ENCODE measurements at places on chromosomes 7 and 10.
A peak's percentile ranks its signal among the peaks of the same experiment; 100 is the strongest.

- no peak for DNase-seq
Measured at GRCh38 chr7:44765579-44766415, 17.1 kb downstream of the ZMIZ2 start.

DNA sequence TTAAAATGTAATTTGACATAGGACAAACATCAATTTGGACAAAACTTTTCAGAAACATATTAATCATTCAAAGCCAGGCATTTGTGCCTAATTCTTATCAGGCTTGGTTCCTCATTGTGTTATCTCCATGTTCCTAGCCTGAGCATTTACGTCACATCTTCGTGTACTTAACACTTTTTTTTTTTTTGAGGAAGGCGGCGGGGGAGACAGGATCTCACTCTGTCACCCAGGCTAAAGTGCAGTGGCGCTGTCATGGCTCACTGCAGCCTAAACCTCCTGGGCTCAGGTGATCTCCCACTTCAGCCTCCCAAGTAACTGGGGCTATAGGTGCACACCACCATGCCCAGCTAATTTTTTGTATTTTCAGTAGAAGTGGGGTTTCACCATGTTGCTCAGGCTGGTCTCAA lies 19.8 kb downstream of the HNRNPA2B1 start:
- no peak for DNase-seq

DNA sequence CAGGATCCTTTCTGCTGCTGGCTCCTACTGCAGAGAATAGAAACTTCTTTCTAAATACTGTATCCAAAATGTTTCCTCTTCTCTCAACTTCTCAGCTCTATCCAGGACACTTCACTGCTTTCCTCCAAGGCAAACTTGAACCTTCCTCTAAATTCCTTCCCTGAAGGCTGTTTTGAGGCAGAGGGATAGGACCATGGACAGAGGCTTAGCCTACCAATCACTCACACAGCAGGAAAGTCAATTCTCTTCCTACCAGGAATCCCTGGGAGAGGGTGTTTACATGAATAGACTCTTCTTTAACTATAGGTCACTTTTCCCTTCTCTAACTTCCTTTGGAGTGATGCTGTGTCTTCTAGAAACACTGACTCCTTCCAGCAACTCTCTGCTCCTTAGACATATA lies 115.6 kb upstream of the MKLN1 start:
- no peak for DNase-seq

- DNase-seq, result no peak
Measured at GRCh38 chr10:132500781-132501415, 36.7 kb upstream of the INPP5A start.

DNA sequence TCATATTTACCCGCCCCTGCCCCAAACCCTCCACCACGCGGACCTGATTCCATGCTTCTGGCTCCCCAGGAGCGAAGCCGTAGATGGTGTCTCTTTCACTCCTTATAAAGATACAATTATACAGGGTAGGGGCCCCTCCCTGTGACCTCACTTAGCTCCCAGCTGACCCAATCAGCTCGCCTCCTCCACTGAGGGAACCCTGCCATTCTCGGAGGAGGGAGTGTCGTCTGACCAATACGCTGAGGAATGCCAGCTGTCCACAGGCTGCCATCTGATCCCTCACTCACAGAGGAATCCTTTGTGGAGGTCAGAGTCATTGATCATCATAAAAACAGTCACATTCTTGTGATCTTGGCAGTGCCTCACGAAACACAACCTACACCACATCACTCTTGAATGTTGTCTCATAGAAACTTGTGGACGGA lies 67.5 kb upstream of the INSIG1 start:
- DNase-seq, result no peak

DNA sequence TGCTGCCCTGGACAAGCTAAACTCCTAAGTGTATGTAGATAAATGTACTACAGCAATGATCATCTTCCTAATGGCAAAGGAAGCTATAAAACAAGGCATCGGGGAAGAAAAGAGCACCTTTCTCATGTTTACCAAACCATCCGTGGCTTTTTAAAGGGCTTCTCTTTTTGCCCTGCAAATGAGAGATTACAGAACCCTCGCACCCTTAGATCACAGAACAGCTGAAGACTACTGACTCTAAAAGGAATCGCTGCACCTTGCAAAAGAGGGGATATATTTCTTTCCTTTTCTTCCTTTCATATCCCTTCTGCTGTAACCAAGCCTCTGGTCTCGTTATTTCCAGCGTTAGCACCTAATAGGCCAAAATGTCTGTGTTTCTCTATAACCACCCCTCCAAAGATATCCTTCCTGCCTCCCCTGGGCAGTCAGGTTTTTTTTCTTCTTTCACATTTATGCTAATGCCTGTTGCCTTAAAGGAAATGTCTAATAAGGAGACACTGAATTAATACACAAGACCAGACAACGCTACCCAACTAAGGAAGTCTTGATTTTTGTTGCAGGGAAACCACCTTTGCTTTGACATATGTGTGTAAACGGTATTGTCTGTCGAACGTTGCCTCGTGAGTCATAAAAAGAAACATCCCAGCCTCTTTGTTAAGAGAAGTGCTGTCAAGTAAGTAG lies 10.5 kb downstream of the ST8SIA6 start:
- DNase-seq, result no peak

- DNase-seq, result no peak
Measured at GRCh38 chr10:101666083-101666482, 28.9 kb downstream of the FBXW4 start.

DNA sequence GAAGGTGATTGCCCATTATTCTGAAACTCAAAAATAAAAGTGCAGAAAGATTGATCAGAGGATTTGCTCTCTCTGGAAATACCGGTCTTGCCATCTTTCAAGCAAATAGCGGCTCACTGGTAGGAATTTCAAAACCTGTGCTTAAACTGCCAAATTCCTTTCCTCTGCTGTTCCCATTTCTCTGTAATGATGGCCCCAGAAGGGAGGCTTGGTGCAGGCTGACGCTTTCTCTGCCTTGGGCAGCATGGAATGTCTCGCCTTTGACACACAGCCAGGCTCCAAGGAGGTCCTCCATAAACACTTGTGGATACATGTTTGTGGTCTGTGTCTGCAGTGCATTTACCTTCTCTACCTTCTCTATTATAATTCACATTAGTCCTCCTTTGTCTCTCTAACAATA lies 146.8 kb downstream of the HIBADH start:
- DNase-seq, result no peak

DNA sequence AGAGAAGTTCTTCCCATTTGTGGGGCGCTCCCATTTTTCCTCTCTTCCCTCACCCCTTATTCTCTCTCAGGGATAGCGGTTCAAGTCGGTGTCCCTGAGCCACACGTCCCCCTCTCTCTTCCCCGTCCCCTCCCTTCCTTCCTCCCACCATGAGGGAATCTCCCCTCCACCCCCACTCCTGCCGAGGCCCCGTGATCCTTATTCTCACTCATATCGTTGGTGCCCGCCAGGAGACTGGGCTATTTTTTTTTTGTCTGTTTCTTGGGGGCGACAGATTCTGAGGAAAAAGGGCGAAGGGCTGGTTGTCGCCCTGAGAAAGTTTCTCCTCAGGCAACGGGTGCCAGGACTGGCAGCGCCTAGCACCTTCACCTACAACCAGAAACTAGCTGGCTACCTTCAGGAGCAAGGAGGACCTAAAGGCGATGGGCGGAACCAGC lies 723 bp downstream of the ZCWPW1 start:
- no peak for DNase-seq

- DNase-seq, result no peak
Measured at GRCh38 chr10:97726636-97727178, 10.2 kb upstream of the ZFYVE27 start.

GRCh38 chr7:131004371-131004770 lies 270.4 kb upstream of the KLF14 start:
- DNase-seq, result no peak

DNA sequence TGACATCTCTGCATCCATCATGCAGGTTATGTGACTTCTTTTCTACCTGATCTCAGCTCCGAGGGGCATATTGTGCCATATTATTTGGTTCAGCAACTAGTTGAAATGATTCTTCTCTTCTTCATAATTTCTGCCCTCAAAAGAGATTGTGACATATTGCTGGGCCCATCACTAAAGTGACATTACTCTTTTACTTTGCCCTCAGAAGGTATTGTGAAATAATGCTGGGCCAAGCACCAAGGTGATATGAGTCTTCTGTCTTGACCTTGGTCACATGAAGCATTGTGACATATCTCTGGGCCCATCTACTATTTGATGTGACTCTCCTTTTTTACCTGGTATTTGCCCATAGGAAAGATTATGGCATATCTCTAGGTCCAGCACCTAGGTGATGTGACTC lies 33.9 kb upstream of the ZNF107 start:
- no peak for DNase-seq

GRCh38 chr7:86760236-86760635 lies 116.5 kb downstream of the GRM3 start:
- no peak for DNase-seq

DNA sequence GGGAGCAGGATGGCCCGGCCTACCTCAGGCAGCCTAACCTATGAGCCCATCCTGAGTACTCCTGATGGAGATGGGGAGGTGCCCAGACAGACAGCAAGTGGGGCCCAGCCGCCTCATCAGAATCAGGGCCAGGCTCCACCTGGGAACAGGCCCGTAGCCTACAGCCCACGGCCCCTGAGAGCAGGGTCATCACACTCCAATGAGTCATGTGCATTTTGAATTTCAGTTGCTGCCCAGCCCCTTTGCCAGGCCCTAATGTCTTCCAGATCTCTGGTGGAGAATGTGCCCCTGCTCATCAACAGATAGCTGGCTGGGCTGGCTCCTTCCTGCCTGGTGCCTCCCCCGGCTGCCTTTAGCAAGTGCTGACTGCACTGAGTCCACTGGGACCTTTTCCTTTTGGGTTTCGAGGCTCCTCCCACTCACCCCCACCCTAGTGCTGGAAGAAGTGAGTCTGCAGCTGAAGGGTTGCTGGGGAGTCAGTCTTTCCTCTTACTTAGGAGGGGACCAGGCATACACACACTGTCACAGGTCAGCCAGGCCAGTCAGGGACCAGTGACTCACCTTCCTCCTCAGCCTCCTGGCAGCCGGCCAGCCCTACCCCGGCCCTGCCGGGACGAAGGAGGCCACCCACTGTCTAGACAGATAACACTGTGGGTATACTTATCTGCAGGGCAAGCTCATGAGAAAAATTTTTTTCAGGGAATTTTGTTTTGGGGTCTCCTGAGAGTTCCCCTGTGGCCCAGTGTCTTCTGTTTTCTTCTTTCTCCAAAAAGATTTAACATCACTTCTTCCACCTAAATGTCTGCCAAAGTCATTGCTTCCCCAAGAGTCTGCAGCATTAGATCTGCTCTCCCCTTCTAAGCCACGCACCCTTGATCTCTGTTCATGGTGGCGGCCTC lies 9.1 kb upstream of the ASIC3 start:
- DNase-seq, result peak; percentile 61

DNA sequence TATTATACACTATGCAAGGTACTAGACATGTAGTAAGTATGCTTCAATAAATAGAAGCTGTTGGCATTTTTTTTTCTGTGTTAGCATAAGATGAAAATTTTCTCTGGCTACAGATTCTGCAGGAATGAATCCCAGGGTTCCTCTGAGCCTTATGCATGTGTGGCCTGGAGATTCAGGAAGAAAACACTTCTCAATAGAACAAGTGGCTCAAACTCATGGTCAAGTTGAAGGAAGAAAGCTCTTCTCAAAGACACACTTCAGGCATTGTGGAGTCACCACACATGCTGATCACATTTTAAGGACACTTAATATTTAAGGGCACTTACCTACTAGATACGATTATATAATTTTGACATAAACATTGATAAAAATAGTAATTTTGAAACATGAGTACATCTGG lies 19.5 kb downstream of the DNAH11 start:
- DNase-seq, result no peak

DNA sequence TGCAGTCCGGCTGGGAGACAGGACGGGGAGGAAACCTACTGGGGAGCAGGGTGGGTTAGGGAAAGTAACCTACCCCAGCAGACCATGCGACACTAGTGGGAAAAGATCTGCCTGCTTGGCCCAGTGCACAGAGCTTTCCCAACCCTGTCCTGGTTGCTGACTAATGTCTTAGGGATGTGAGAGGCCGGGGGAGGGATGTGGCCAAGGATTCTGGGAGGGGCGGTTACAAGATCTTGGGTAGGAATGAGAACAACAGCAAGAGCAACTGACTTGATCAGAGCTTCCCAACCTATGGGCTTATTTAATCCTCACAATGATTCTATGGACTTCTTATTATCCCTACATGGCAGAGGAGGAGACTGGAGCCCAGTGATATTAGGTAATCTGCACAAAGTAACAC lies 24.0 kb upstream of the EIF5AL1 start:
- no peak for DNase-seq

DNA sequence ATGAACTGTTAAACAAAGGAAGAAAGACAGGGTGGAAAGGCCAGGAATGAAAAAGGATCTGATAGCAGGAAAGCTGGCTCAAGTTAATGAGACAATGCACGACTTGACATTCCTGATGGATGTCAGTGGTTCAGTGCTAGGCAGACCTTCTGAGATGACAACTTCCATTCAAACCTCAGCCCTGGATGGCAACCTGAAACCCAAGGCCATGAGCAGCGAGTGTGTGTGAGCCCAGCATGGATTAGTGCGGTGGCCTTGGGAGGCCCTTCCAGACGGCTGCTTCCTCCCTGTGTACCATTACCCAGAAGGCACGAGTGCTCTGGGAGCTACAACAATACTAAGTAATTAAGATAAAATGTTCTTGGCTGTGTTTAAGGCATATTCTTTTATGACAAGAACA lies 18.8 kb downstream of the TRIL start:
- no peak for DNase-seq

GRCh38 chr7:132160611-132161532 lies 415.4 kb downstream of the PLXNA4 start:
- DNase-seq, result no peak

DNA sequence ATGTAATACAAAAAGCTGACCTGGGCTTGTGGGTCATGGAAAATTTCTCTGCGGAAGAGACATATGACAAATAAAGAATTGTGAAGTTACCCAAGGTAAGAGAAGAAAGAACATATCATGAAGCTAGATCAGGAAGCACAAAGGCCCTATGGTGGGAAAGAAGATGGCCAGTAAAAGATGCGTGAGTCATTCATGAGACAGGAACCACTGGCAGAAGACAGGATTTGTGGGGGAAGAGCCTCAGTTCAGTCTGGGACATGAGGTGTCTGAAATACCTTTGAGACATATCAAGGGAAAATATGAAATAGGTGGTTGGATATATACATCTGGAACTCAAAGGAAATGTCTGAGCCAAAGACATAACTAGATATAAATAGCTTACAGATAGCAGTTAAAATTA lies 27.7 kb upstream of the AMPH start:
- DNase-seq, result no peak

- DNase-seq, result no peak
Measured at GRCh38 chr10:49585387-49585786, 24.7 kb upstream of the SLC18A3 start.

GRCh38 chr7:50496569-50496968 lies 46.4 kb upstream of the FIGNL1 start:
- no peak for DNase-seq

GRCh38 chr10:92381543-92381954 lies 90.6 kb downstream of the MARCHF5 start:
- no peak for DNase-seq

- DNase-seq, result no peak
Measured at GRCh38 chr7:108014747-108015682, 12.1 kb upstream of the LAMB1 start.

DNA sequence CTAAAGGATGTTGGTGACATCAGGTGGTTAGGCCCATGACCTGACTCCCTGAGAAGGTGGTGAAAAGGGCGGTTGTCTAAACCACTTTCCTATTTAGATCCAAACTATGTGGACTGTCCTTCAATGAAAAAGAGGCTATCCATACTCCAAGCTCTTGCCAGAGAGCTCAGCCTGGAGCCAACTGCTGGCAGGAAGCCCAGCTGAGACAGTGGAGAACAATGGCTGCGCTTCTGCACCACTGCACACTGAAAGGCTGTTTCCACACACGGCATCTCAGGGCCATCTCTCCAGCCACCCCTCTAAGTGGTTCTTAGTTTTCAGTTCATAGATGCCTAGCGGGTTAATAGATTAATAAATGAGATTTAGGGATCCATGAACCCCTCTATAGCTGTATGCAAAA lies 488.8 kb upstream of the ZMIZ1 start:
- DNase-seq, result no peak

Data from stimulated activated CD8-positive, alpha-beta memory T cell treated with anti-CD3 and anti-CD28 coated beads, Interleukin-7, amount 100 ng/mL, for 24 hours (primary cell).